ENCODE measurements at places on chromosomes 11 and 22.

DNA sequence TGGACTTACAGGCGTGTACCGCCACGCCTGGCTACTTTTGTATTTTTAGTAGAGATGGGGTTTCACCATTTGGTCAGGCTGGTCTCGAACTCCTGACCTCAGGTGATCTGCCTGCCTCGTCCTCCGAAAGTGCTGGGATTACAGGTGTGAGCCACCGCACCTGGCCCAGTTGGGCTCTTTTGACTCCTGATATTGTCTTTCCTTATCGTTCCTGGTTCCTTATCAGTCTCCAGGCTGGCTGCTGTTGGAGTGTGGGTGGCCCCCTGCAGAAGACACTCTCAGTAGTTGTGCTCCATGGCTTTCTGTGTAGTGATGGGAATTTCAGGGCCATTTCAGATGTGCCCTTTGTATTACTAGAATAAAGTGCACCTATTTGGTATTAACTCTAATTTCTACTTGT lies 55.3 kb downstream of the C22orf31 start:
- no peak for DNase-seq

GRCh38 chr22:49701380-49702067 lies 126.1 kb downstream of the BRD1 start:
- DNase-seq, result peak; percentile 36

GRCh38 chr11:65499713-65500386 lies 1.0 kb downstream of the MALAT1 start:
- no peak for DNase-seq

DNA sequence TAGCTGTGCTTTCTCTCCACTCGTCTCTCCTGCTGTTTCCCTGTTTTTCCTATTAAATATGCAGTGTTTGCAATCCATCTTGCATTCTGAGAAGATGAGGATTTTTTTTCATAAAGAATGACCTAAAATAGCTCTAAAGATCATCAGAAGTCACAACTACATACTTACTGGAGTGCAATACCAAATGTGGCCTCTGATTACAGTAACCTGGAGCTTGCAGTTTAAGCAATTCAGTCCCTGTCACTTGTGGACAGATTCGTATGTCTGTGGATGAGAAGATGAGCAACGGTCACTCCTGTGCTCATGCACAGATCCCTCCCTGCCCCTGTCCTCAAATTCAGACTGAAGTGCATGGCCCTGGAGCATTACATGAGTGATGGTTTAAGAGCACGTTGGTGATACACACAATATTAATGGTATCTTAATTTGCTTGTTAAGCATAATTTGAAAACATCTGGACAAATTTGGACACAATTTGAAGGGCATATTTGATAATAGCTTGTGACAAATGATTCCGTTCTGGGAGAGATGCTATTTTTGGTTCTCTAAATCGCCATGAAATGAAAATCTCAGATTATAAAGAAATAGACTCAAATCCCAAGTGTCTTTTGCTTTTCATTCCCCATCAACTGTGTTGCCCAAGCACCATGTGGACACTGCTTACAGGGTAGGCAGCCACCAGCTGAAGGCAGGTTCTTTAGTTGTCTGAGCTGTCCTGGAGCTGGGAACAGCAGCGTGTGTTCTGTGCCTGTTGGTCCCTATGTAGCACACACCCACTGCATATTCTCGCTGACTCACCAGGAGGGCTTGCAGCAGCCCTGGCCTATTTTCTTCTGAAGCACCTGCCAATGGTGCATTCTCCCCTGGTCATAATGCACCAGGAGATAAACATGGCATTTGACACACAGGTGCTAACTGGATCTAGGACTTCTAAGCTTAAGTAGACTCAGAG lies 32.6 kb upstream of the PRAME start:
- DNase-seq, result no peak

DNA sequence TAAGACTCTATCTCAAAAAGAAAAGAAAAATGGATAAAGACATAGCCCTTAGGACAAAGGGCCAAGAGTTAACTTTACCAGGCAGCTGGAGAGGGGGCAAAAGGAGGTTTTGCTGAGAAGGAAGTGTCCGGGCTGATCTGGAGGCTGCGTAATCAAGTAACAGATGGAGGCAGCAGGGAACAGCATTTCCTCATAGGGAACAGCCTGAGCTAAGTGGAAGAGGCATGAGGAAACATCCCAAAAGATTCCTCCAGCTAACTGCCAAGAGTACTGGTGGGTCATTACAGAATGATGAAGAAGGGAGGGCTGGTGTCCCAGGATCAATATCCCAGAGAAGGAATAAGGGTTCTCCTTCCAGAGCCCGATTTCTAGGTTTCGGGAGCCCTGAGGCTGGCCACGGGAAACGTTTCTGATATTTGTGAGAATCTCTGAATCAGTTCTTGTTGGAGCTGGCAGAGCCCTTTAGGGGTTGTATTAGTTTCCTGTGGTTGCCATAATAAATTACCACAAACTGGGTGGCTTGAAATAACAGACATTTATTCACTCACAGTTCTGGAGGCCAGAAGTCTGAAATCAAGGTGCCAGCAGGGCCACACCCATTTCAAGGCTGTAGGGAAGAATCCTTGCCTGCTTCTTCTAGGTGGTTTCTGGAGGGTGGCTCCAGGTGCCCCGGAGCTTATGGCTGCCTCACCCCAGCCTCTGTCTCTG lies 21.2 kb downstream of the LIF start:
- DNase-seq, result no peak

GRCh38 chr22:30906411-30906810 lies 62.2 kb downstream of the MORC2 start:
- no peak for DNase-seq

DNA sequence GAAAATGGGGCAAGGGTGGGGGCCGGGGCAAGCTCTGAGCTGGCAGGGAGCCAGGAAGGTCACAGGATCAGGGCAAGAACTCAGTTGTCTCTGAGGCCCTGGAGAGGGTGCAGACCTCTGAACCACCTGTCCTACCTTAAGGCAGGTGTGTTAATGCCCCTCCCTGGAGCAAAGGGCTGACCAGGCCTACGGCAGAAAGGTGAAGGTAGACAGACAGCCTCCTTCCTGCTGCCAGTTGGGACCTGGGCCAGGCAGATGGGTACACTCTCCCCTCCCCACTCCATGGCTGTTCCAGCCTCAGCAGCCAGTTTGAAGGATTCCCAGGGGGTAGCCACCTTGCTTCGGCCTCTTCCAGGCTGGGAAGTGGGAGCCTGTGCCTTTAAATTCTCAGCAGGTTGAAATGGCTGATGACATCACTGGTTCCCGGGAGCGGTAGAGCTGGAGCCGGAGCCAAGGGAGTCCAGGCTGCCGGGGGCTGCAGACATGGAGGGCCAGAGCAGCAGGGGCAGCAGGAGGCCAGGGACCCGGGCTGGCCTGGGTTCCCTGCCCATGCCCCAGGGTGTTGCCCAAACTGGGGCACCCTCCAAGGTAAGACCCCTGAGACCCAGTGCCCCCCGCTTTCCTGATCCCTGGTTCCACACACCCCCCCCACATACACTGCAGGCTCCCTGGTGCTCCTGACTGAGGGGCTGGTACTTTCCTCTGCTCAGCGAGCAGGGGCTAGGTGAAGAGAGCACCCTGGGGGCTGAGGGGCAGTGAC lies at the start of gene INPP5J:
Gene INPP5J, plus strand, starts transcription at position 435 of the 760 bp plus-strand sequence. Its CDS starts 49 bp downstream, at position 484.
- DNase-seq, result no peak

DNA sequence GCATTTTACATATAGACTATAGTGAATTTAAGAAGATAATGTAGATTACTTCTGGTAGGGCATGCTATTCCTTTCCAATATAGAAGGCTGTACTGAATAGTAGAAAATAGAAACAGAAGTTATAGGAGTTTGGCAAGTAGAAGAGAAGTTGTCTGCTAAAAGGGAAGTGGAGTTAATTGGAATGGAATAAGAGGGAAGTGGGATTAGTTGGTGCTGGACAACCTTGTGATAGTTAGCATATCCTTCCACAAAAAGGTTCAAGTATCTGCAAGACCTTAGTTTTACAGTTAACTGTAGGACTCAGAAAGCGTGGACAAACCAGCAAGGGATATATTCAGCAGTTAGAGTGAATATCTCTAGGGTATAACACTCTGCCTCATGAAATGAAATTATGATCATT lies 185.5 kb downstream of the SWAP70 start:
- DNase-seq, result no peak

- no peak for DNase-seq
Observed at GRCh38 chr11:119856681-119857485, 127.9 kb upstream of the NECTIN1 start.

DNA sequence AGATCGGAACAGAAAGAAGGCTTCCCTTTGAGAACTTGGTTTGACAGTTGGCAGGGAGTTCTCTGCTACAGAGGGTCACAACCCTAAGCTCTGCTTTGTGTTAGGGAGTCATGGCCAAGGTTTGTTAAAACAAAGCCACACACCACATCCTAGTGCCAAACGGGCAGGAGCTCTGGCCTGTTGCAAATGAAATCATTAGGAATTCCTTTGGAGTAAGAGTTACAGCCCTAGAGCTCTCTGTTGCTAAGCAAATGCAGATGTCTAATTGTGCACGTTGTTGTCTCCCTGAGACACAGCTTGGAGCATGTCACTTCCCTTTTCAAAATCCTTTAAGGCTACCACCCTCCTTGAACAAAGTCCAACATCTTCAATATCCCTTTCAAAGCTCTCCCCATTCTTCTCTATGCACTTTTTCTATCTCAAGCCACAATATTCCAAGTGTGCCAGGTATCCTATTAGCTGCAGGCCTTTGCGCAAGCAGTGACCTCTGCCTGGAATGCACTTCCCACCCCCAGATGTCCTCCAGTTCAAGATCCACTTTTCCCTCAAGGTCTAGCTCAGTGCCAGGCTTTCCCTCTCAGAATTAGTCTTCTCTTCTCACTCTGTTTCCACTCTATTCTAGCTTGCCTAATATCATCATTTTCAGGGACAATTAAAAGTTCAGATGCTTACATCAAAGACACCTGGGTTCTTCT lies 253.7 kb upstream of the POU2AF2 start:
- DNase-seq, result no peak

DNA sequence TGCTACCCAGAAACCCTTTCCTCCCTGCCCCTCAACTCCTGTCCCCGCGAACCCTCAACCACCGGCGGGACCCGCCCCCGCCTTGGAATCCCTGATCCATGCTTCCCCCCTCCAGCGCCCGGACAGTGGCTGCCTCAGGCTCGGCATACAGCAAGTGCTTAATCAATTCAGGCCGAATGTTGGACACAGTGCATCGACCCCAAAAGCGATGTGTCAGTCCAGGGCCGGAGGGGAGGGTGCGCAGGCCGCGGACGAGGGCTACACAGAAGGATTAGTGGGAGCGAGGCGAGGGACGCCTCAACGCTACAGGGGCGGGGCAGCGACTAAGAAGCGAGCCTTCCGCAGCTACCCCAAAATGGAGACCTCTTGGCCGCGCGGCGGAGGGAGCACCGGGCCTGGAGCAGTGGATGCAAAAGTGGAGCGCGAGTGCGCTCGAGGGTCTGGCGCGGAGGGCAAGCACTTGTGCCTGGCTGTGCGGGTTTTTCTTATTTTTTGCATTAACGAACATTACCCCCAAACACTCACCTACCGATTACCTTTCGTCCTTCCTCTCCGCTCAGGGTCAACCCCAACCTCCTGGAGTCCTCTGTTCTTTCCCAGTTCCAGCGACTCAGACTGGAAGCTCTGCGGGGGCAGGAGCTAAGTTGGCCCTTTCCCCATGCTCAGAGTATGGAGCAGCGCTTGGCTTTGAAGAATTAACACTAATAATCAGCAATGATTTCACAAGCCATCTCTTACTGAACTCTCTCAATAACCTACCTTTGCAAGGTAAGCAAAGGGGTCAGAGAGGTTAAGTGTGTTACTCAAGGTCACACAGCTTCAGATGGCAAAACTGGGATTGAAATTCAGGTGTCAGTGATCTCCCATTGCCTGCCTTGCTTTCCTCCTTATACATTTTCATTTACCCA lies 30.0 kb upstream of the WNT11 start:
- DNase-seq, result peak; percentile 74

DNA sequence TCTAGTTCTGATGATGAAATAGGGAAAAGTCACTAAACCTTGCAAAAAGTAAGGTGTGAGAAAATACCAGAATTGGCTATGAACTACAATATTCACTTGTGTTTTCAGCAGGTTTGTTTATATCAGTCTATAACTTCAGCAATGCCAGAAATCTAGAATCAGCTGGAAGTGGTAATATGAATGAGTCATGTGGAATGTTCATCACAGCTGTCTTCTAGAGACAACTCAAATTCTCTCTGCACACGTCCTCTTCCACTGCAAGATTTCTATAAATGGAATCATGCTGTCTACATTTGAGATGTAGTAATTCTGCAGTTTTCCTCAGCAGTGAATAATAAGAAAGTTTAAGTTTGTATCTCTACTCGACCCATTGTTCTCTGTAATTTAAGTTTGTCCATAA lies 89.9 kb downstream of the OR4A15 start:
- DNase-seq, result no peak

GRCh38 chr11:57466680-57467079 lies 6.4 kb downstream of the RTN4RL2 start:
- DNase-seq, result no peak

DNA sequence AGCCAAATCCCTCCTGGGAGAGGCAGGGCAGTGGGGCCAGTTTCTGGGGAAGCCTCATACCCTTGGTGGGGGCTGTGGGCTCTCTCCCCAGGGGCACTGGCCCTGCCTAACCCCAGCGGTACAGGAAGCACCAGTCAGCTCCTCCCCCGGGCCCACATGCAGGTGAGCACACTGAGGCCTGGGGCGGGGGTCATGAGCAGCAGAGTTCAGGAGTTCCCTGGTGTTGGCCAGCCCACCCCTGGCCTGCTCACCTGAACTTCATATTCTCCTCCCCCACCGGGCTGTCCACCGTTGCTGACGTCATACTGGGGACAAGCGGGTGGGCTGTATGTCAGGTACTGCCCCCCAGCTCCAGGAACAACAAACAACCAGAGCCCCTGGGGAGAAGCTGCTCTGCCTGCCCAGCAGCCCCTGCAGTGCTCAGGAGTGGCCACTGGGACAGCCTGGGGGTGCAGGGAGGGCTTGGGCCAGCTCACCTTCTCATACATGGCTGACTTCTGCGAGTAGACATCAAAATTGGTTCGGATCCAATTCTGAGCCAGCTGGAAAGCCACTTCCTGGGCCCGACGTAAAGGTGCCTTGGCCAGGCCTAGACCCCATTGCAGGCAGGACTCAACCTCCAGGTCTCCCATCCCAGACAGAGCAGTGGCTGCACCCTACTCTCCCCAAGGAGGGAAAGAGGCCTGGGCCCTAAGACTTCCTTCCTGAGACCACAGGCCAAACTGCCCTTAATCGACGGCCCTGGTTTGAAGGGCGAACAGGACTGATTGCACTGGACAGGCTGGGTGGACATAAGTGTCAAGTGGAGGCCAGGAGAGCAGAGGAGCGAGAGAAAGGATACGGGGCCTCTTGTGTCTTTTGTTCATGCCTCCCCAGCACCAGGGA lies 20.8 kb downstream of the TREH start:
- DNase-seq, result no peak

DNA sequence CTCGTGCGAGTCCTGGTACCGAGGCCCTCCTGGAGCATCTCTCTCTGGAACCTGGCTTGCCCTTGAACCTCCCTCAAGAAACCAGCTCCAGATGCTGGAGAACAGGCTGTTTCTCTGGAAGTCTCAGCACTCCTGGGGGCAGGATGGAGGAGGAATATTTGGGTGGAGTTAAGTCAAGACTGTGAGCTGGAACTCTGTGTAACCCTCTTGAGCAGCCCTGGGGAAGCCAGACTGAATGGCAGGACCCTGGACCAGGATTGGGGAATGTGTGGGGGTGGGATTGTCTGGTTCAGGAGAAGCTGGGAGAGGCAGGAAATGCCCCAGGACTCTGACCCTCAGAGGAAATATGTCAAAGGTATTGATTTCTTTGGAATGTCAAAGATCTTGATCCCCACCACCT lies 7.7 kb downstream of the CREB3L1 start:
- no peak for DNase-seq

Data from hematopoietic multipotent progenitor cell treated with erythropoietin and hydrocortisone succinate and interleukin-3 and kit ligand, for 8 days (in vitro differentiated cells).